ENCODE measurements at places on chromosomes 1 and 21.

GRCh38 chr21:46062471-46063211 is 35.3 kb upstream of the COL6A2 start:
- DNase-seq, result no peak

GRCh38 chr1:156703741-156704140 is 1.6 kb downstream of the CRABP2 start:
- DNase-seq, result no peak

DNA sequence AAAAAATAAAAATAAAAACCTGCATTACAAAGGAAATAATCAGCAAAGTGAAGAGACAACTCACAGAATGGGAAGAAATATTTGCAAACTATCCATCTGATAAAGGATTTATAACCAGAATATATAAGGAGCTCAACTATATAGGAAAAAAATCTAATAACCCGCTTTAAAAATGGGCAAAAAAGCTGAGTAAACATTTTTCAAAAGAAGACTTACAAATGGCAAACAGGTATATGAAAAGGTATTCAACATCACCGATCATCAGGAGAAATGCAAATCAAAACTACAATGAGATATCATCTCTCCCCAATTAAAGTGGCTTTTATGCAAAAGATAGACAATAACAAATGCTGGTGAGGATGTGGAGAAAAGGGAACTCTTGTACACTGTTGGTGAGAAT is 3.8 kb upstream of the GNG5 start:
- DNase-seq, result no peak

- no peak for DNase-seq
These were observed 144.0 kb downstream of the KIF26B start for GRCh38 chr1:245298781-245299180.

GRCh38 chr1:37177230-37177864 is 143.0 kb upstream of the GRIK3 start:
- peak; percentile 62 for DNase-seq

GRCh38 chr1:202809597-202810159 is 1.1 kb upstream of the PCAT6 start:
- no peak for DNase-seq

- DNase-seq, result peak; percentile 8
These were observed 28.6 kb upstream of the PDE4B start for GRCh38 chr1:65764052-65764451.

Data from NCI-H345 (cell line).